ENCODE measurements at places on chromosomes 6 and 20.

DNA sequence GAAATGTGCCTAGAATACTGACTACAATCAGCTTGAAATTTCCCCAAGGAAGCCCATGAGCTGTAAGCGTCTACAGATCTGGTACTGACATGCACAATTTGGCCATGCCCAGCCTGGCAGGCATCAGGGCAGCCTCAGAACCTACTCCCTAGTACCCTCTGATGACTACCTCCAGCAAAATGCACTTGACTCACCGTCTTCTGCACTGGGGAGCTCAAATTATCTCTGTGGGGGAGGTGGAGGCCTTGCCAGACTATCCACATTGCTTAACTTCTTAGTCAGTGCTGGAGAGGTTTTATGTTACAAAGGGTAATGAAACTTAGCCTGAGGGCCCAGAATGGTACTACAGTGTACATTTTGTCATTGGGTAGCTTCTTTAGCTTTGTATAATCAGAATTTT lies 126.0 kb upstream of the ADGRF1 start:
- no peak for DNase-seq

DNA sequence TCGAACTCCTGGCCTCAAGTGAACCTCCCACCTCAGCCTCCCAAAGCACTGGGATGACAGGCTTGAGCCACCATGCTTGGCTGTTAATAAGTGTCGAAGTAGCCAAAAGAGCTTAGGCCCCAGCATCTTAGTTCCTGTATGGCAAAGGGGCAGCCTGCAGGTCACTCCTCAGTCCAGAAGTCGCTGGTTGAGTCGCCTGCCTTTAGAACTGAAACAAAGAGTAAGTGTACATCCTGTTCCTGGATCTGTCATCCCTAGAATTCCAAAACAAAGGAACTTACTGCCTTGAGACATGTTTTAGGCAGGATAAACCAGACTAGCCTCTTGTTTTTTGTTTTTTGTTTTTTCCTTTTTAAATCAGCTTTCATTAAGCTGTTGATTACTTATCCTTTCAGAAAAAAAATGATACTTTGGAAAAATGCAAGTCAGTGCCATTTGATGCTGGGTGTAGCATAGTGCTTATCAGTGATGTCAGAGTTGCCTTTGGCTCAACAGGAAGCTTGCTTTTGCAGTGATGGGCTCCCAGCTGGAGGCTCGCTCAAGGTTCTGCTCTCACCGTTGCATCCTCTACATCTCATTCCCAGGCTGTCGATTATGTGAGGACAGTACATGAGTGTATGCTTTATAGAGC lies 9.0 kb downstream of the ACTR5 start:
- DNase-seq: no peak

DNA sequence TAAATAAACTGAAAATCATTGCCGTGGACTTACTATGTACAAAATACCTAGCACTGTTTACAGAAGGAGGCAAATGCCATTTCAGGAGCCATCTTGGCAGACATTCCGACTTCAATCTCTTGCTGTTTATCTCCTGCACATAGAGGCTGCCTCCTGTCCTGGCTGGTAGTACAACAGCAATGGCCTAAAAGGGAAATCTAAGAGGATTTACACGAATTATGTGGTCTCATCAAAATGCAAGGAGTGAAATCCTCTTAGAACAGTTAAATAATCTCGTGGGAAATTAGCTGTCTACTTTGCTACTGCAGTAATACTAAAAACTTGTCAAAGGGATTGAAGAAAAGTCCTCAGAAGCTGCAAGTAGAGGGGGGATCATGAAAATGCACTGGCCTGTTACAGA lies 82.2 kb upstream of the SLC2A12 start:
- DNase-seq: no peak

GRCh38 chr6:113050979-113051378 lies 703.8 kb downstream of the RFPL4B start:
- DNase-seq: no peak

Measured in hematopoietic multipotent progenitor cell (in vitro differentiated cells).